ENCODE measurements at places on chromosomes 16 and 17.

- DNase-seq = peak; percentile 88
Observed at GRCh38 chr17:6823011-6823442, 8.5 kb downstream of the TEKT1 start.

GRCh38 chr16:47371271-47372014 is 89.4 kb downstream of the ITFG1 start:
- DNase-seq = no peak

- DNase-seq = no peak
Observed at GRCh38 chr17:82339634-82340580, 6.3 kb upstream of the SECTM1 start.

GRCh38 chr17:51537996-51538550 is 277.7 kb downstream of the UTP18 start:
- no peak for DNase-seq
